ENCODE measurements at places on chromosomes 1 and 21. TPM values are rescaled to one million over a fixed set of nuclear protein-coding genes. Genes with fewer than 3 reads are reported as not detected.

Gene WNT3A
- total RNA-seq: not detected

DNA sequence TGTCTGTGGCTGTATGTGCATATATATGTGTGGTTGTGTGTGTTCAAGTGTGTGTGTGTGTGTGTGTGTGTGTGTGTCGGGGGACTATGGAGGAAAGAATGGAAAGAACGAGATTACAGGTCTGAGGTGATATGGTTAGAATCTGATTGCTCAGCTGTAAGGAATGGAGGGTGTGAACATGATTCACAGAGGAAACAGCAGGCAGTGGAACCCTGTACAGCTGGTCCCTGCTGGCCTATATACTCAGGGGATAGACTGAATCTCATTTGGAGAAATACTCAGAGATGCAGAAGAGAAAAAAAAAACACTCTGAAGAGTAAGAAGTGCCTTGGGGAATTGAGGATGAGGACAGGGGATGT, 180.1 kb upstream of the ESRRG start:
- no peak for DNase-seq

Gene GPN2
- 32.4 TPM for total RNA-seq

Gene LEMD1
- not detected for total RNA-seq
